ENCODE measurements at places on chromosomes 1 and 21. TPM values are rescaled to one million over a fixed set of nuclear protein-coding genes. Genes with fewer than 3 reads are reported as not detected.

GRCh38 chr1:206812471-206812870 lies 40.2 kb upstream of the IL10 start:
- H3K36me3 ChIP-seq: no peaks in the 10 kb centered on the region
- no peak for DNase-seq
- H3K4me1 ChIP-seq: no peaks in the 10 kb centered on the region

GRCh38 chr1:98468111-98468717 lies 193.3 kb upstream of the SNX7 start:
- no peak for DNase-seq
- H3K4me3 ChIP-seq: no peak overlapping the region
- no peaks in the 10 kb centered on the region for H3K4me1 ChIP-seq
- no peaks in the 10 kb centered on the region for H3K36me3 ChIP-seq
- H3K27me3 ChIP-seq: no peaks in the 10 kb centered on the region
- H3K27ac ChIP-seq: no peak overlapping the region

- H3K4me3 ChIP-seq: no peak overlapping the region
- H3K36me3 ChIP-seq: no peaks in the 10 kb centered on the region
- H3K27me3 ChIP-seq: no peaks in the 10 kb centered on the region
- no peaks in the 10 kb centered on the region for H3K4me1 ChIP-seq
Observed at GRCh38 chr1:57163789-57164188, 198.0 kb upstream of the C8B start.

DNA sequence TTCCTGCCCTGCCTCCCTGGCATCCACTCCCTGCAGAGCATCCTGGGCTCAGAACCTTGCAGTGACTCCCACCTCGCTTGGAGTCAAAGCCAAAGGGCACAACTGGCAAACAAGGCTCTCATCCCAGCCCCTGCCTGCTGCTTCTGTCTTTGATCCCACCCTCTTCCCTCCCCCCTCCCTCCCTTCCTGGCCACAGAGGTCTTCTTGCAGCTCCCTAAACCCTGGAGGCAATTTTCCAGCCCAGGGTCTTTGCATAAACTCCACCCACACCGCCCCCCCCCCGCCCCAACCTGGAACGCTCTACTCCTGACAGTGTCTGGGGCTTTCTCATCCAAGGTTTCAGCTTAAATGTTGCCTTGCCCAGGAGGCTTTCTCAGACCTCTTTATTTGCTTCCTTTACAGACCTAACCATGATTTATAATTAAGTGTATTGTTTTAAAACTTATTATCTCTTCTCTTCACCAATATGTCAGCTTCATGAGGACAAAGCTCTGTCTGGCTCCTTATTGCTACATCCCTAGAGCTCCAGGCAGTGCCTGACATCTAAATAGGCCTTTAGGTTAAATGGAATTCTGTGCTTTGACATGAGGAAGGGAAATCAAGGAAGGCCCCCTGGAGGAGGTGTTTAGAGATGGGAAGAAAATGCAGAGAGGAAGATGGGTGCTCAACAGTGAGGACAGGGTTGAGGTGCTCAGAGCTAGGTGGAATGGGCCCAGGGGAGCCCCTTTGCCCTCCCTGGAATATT lies 37.7 kb upstream of the PADI1 start:
- no peak for DNase-seq
- no peak overlapping the region for H3K27ac ChIP-seq
- H3K36me3 ChIP-seq: no peaks in the 10 kb centered on the region

GRCh38 chr1:64111787-64112186 lies 91.6 kb upstream of the UBE2U start:
- H3K4me3 ChIP-seq: no peak overlapping the region
- no peaks in the 10 kb centered on the region for H3K27me3 ChIP-seq
- no peak for DNase-seq
- H3K4me1 ChIP-seq: no peaks in the 10 kb centered on the region
- no peaks in the 10 kb centered on the region for H3K36me3 ChIP-seq

- no peaks in the 10 kb centered on the region for H3K27me3 ChIP-seq
- no peak for DNase-seq
- peak overlapping the region; percentile 42 for H3K27ac ChIP-seq
- peaks cover 53% of the 10 kb centered on the region for H3K4me1 ChIP-seq
- no peak overlapping the region for H3K4me3 ChIP-seq
Observed at GRCh38 chr1:15417059-15417934, 7.6 kb downstream of the EFHD2 start.

GRCh38 chr1:193058529-193059281 lies 455 bp downstream of the UCHL5 start:
- H3K27ac ChIP-seq: peak overlapping the region; percentile 94
- H3K27me3 ChIP-seq: no peaks in the 10 kb centered on the region
- peak overlapping the region; percentile 91 for H3K4me3 ChIP-seq
- peaks cover 23% of the 10 kb centered on the region for H3K4me1 ChIP-seq
- H3K36me3 ChIP-seq: no peaks in the 10 kb centered on the region

- no peak overlapping the region for H3K27ac ChIP-seq
- no peaks in the 10 kb centered on the region for H3K4me1 ChIP-seq
- H3K4me3 ChIP-seq: no peak overlapping the region
- H3K27me3 ChIP-seq: no peaks in the 10 kb centered on the region
- DNase-seq: no peak
Observed at GRCh38 chr1:226908913-226909312, 31.2 kb upstream of the COQ8A start.

DNA sequence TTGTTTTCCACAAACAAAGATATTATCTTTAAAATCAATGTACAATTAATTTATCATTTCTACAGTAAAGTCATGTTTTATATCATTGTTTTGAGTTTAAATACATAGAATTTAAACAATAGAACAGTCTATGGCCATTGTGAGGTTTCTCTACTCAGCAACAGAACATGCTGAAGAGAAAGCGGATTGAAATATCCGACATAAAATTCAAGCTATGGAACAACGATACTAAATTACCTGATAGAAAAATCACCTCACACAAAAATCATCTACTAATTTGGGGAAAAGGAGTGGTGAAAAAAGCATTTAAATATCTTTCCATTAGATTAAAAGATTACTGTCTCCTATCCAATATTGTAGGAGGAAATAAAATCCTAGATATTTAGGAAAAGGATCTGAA lies 12.6 kb downstream of the CDKN2C start:
- H3K4me3 ChIP-seq: no peak overlapping the region
- H3K36me3 ChIP-seq: no peaks in the 10 kb centered on the region
- no peaks in the 10 kb centered on the region for H3K4me1 ChIP-seq
- DNase-seq: no peak

DNA sequence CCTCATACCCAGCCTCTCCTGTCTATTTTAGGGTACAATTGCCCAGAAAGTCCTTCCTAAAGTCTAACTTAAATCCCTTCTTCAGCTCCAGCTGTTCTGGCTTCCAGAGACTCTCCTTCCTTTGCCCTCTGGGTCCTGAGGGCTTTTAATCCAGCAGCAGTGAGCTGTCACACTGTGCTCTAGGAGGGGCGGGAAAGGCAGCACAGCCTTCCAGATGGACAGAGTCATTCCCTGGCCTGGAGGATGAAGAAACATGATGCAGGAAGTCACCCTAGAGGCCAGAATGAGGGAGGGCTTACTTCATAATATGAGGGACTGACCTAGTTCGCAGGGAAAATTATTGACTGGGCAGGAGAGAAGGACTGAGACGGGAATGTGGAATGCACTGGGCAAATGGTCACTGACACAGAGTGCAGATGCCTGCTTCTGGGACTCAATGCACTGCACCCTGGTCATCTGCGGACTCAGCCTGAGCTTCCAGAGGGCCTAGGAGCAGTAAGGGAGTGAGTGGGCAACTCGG lies 1.3 kb downstream of the SH2D2A start:
- peaks cover 20% of the 10 kb centered on the region for H3K4me1 ChIP-seq
- H3K27ac ChIP-seq: peak overlapping the region; percentile 72
- peak overlapping the region; percentile 38 for H3K4me3 ChIP-seq
- no peak for DNase-seq
- no peaks in the 10 kb centered on the region for H3K27me3 ChIP-seq

GRCh38 chr1:119767486-119767885 lies 1.2 kb downstream of the HMGCS2 start:
- no peak for DNase-seq
- no peaks in the 10 kb centered on the region for H3K36me3 ChIP-seq
- no peak overlapping the region for H3K27ac ChIP-seq
- no peaks in the 10 kb centered on the region for H3K4me1 ChIP-seq

- H3K4me1 ChIP-seq: no peaks in the 10 kb centered on the region
- no peak overlapping the region for H3K4me3 ChIP-seq
- no peaks in the 10 kb centered on the region for H3K36me3 ChIP-seq
- H3K27ac ChIP-seq: no peak overlapping the region
- DNase-seq: no peak
Observed at GRCh38 chr1:54818461-54819194, 17.5 kb upstream of the TTC22 start.

- H3K4me3 ChIP-seq: no peak overlapping the region
- H3K4me1 ChIP-seq: peaks cover 7% of the 10 kb centered on the region
- H3K27ac ChIP-seq: no peak overlapping the region
- DNase-seq: no peak
- no peaks in the 10 kb centered on the region for H3K36me3 ChIP-seq
Observed at GRCh38 chr1:12083766-12084165, 20.7 kb downstream of the TNFRSF8 start.

DNA sequence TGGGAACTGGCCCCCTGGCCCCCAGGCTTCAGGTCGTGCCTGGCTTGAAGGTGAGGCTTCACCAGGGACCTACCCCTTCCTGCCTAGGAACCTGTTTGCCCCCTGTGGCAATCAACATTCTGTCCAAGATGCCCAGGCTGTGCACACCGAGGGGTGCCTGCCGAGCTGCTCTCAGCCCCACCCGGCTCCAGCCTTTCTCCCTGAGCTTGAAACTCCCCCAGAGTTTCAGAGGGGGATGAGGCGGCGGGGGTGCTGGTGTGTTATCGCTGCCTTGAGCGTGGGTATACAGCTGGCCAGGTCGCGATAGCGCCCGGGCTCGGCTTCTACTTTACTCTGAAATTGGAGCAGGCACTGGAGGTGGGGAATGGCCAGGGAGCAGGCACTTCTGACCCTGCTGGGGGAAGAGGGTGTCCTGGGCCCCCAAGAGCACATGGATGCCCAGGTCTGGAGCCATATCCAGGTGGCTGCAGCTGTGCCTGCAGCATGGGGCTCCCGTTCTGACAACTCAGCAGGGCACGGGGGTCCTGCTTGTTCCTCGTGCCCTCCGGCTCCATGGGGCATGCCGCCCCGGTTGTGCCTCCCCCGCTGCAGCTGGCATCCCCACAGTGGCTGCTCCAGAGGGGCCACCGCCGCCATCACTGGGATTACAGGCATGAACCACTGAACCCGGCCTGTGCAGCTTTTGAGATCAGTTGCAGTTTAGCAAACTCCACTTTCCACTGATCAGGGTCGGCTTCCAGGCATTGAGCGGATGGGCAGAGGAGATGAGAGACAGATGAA lies 29.8 kb downstream of the RYR2 start:
- no peaks in the 10 kb centered on the region for H3K36me3 ChIP-seq
- H3K27me3 ChIP-seq: no peaks in the 10 kb centered on the region

- H3K27me3 ChIP-seq: no peaks in the 10 kb centered on the region
- no peak overlapping the region for H3K4me3 ChIP-seq
- no peak for DNase-seq
- peak overlapping the region; percentile 76 for H3K27ac ChIP-seq
- peaks cover 48% of the 10 kb centered on the region for H3K36me3 ChIP-seq
Observed at GRCh38 chr1:46594063-46594462, 10.0 kb downstream of the MKNK1 start.

GRCh38 chr1:21567241-21568005 lies 58.2 kb downstream of the ALPL start:
- H3K27ac ChIP-seq: no peak overlapping the region
- H3K4me3 ChIP-seq: no peak overlapping the region
- H3K27me3 ChIP-seq: no peaks in the 10 kb centered on the region
- H3K36me3 ChIP-seq: no peaks in the 10 kb centered on the region
- H3K4me1 ChIP-seq: no peaks in the 10 kb centered on the region

DNA sequence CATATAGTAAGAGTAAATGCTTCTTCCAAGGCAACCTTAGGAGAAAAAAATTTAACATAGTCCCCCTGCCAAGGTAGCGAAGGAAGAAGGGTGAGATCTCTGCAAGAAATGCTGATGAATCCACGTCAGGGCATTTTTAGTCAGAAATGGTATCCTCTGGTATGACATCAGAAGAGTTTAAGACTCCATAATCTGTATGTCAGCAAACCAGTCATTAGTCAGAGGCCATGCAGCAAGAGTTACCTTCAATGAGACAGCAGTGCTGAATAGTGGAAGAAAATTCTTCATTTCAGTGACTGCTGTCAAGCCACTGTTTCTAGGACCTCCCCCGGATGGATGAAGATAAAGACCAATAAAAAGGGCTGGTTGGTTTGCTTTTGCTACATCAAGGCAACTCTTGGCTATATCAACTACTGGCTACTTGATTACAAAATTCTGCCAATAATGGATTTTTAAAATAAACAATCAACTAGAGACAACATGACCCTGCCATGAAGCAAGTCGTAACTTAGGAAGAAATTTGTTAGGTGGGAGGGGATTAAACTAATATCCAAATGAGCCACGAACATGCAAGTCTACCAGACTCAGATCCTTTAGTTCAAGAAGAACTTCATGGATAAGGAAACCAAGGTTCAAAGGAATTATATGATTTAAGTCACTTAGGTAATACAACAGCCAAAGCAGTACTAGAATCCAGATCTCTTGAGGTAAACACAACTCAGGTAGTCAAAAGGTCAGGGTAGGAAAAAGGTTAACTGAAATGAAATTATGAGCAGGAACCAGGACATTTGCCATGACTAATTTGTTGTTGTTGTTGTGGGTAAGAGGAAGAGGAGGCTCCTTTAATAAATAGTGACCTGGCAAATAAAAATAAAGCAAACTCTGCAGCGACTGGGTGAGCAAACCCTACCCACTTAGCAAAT lies 25.6 kb upstream of the GUCA2A start:
- no peaks in the 10 kb centered on the region for H3K27me3 ChIP-seq
- H3K27ac ChIP-seq: no peak overlapping the region
- peaks cover 4% of the 10 kb centered on the region for H3K4me1 ChIP-seq
- peaks cover 50% of the 10 kb centered on the region for H3K36me3 ChIP-seq
- no peak for DNase-seq
- no peak overlapping the region for H3K4me3 ChIP-seq

- H3K4me3 ChIP-seq: no peak overlapping the region
- H3K27ac ChIP-seq: no peak overlapping the region
- peaks cover 19% of the 10 kb centered on the region for H3K27me3 ChIP-seq
- no peaks in the 10 kb centered on the region for H3K36me3 ChIP-seq
Observed at GRCh38 chr1:22712502-22713271, 2.0 kb downstream of the EPHB2 start.

- no peaks in the 10 kb centered on the region for H3K27me3 ChIP-seq
- peaks cover 4% of the 10 kb centered on the region for H3K4me1 ChIP-seq
- H3K4me3 ChIP-seq: no peak overlapping the region
- H3K36me3 ChIP-seq: no peaks in the 10 kb centered on the region
- no peak for DNase-seq
- no peak overlapping the region for H3K27ac ChIP-seq
Observed at GRCh38 chr1:234093107-234093506, 188.6 kb downstream of the SLC35F3 start.

The POU2F1 gene
- total RNA-seq: 15.3 TPM

The SYDE2 gene
- total RNA-seq: 23.8 TPM

The MLLT11 gene
- 0.72 TPM for total RNA-seq

The H3-3A gene
- total RNA-seq: 435 TPM

The XCL2 gene
- total RNA-seq: 2.0 TPM

The NUAK2 gene
- 8.8 TPM for total RNA-seq

The CTSE gene
- 85.8 TPM for total RNA-seq

The PWP2 gene
- total RNA-seq: 9.9 TPM

The OR2L3 gene
- not detected for total RNA-seq

The SELL gene
- 12.1 TPM for total RNA-seq

The RGS16 gene
- total RNA-seq: 12.0 TPM

The RGS8 gene
- total RNA-seq: not detected

The ELAPOR1 gene
- total RNA-seq: 5.6 TPM

All from upper lobe of right lung (tissue), 1 donor.